ENCODE measurements at places on chromosomes 6 and 20.

- DNase-seq: no peak
Measured at GRCh38 chr20:48601798-48602197, 226.0 kb downstream of the PREX1 start.

- no peak for DNase-seq
Measured at GRCh38 chr6:73802366-73802765, 106.4 kb downstream of the CD109 start.

GRCh38 chr20:50528129-50528528 lies 17.9 kb downstream of the PTPN1 start:
- no peak for DNase-seq

DNA sequence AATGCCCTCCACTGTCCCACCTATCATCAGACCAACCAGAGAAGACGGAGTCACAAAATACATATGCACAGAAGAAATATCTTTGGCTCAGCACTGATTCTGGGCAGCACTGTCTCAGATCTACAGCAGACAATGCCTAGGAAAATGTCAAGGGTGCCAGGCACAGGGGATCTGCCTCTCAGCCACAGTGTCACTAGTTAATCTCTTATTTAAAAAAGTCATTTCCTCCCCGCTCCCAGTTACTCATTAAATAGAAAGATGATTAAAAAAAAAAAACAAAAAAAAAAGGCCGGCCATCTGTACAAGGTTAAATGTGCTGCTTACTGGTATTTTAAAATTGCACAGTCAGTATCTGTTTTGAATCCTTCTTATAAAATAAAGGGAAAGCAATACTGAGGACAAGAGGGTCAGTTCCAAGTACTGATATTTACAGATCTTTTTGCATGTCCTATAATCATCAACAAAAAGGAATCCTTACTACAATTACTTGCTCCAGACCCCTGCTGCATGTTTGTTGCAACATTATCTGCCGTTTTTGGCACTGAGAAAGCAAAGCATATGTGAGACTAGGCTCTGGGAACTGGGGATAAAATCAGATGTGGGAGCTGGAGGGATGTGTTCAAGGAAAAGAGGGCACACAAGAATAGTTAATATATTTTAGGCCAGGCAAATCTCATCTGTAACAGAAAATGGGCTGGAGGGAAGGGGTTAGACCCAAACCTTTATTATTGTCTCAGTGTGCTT lies 299.3 kb downstream of the KIF16B start:
- DNase-seq: no peak

DNA sequence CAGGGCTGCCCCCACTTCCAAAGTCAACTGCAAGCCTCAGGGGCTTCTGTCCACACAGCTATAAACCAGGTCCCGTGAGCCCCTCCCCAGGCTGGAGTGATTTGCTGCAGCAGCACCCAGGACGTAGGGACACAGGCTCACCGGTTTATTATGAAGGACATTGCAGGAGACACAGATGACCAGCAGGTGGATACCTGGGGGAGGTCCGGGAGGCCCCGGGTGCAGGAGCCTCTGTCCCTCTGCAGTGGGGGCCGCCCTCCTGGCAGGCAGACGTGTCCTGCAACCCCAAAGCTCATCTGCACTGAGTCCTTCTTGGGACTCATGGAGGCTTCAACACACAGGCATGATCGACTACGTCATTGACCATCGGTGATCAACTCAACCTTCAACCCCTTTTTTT lies 14.5 kb upstream of the NTSR1 start:
- no peak for DNase-seq

GRCh38 chr6:56278171-56278591 lies 30.8 kb upstream of the COL21A1 start:
- DNase-seq: no peak

DNA sequence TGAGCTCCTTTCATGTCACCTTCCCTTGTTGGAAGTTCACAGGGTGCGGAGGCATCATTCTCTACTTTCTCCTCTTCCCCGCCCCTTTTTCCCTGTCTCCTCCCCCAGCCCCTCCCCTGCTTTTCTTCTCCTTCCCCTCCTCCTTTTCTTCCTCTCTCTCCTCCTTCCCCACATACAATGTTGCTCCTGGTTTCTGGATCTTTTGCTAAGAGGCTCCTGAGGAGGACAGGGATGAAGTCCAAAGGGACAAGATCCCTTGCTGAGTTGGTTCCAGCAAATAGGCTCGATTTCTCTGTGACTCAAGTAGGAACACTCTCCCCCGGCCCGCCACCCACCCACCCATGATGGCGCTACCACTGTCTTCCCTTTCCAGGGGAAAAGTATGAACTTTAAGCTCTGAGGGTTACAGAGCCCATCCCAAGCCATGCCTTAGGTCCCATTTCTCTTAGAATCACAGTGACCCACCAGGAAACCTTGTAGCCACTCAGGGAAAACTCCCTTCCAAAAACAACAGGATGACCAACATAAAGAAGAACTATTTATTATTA lies 852 bp upstream of the TFEB start:
- DNase-seq: no peak

- DNase-seq: no peak
Measured at GRCh38 chr6:139967497-139967896, 593.0 kb upstream of the CITED2 start.

GRCh38 chr20:21981179-21981578 lies 275.7 kb downstream of the PAX1 start:
- DNase-seq: no peak

DNA sequence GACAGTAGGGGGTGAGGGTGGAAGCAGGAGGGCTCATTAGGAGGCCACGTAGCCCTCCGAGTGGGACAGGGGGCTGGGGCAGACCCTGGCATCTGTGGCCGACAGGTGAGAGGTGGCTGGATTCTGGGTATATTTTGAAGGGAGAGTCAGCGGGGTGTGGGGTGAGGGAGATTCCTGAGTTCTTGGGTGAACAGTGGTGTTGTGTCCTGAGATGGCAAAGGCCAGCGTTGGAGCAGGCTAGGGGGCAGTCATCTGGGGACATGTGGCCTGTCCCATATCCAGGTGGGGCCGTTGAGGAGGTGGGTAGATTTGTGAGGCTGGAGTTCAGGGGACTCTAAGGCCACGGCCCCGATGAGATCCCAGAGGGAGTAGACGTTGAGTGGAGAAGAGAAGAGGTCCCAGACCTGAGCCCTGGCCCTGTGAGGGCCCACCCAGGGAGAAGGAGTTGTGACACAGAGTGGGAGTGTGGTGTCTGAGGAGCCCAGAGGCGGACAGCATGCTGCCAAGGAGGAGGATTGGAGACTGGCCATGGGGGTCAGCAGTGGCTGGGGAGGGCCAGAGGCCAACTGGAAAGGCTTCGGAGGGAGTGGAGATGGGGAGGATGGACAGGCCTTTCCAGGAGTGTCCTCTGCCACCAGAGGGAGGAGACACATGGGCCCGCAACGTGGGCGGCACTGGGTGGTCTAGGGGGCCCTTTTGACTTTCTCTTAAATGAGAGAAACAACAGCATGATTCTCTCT lies 19.6 kb downstream of the PACSIN1 start:
- DNase-seq: no peak

DNA sequence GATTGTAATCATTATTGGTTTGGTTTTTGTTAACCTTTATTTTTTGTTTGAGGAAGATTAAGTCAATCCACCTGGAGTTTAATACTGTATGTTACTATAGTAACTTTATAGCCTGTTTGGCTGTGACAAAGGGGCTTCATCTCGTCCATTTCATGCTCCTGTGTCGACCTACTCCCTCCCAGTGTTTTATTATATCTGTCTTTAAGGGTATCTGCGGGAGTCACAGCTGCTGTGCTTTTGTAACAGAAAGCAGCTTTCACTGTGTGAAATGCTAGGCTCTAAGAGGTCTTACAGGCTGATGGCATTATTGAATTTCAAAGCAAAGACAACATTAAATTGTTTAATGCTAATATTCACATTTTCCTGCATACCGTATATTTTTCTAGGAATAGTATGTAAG lies 698.0 kb upstream of the POU3F2 start:
- no peak for DNase-seq

GRCh38 chr6:1949538-1949937 lies 295.9 kb downstream of the GMDS start:
- DNase-seq: no peak

GRCh38 chr6:155077331-155077730 lies 82.2 kb downstream of the TIAM2 start:
- DNase-seq: no peak

DNA sequence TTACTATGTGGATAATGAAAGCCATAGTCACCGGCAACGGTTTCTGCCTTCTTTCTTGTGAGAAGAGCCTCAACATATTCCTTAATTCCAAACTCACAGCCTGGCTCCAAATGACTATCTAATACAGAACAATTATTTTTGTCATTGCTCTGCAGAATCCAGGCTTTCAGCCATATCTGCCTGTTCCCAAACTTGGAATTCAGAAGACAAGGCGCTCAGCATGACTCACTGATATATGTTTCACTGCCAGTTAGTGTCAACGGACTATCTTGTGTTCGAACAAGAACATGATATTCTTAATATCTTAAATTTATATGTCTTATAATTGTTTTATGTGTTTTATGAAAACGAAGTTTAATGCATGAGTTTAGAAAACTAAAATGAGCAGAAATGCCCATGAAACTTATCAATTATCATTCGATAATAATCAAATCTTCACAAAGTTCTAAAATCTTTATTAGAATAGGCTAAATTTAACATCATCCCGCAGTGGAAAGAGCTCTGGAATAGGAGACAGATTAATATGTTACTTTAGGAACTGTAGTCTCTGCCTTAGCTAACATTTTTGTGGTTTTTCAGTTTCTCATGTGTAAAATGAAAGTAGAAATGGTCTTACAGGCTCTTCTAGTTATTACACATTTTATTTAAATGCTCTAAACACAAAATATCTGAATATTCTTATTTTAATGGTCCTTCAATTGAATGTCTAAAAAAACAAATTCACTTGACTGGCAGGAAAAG lies 669.3 kb upstream of the GJE1 start:
- DNase-seq: no peak

DNA sequence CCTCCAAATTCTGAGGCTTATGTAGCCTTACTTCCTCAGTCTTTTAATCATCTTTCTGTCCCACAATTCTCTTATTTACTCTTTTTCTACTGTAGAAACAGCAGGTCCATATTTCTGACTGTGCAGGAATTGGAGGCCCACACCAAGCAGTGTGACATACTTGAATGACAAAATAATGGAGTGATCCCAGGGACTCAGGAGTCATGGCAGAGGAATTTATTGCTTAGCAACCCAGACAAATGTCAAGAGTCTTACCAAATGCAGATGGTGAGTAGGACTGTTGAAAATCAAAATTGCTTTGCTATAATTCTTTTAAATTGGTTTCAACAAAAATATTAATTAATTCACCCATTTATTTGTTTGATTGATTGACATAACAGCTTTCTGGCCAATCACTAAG lies 59.9 kb downstream of the HTR1B start:
- no peak for DNase-seq

DNA sequence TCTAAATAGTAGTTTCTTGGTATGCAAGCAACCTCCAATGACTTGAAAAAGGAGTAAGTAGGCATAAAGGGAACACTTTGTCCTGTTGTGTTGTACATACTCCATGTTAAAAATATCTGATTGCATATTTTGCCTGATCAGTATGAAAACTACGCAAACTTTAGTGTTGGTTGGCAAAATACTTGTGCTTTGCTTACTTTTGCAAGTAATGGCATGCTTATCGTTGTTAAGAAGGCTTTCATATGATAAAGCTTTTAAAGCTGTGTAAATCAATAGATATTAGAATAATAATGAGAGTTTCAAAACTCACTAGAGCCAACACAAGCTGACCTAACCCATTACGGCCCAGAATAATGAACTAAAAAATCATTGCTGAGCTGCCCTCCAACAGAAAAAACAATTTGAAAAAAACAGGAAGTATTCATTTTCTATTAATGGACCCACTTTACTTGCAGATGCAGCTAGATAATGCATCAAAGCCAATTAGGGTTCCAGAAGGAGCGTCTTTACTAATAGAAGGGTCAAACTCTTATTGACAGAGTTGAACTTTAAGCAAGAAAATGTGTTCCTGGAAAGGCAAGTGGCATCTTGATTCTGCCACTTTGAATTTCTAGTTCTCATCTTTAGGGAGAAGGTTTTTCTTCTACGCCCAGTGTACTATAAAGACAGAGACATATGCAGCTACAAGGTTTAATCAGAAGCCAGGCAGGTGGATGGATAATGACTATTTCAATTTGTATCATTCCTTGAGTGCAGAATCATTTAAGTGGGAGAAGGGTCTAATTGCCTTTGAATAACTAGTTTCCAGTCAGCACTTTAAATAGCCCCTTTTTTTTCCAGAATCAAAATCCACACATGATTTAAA lies 82.2 kb downstream of the SNAP25 start:
- DNase-seq: no peak

DNA sequence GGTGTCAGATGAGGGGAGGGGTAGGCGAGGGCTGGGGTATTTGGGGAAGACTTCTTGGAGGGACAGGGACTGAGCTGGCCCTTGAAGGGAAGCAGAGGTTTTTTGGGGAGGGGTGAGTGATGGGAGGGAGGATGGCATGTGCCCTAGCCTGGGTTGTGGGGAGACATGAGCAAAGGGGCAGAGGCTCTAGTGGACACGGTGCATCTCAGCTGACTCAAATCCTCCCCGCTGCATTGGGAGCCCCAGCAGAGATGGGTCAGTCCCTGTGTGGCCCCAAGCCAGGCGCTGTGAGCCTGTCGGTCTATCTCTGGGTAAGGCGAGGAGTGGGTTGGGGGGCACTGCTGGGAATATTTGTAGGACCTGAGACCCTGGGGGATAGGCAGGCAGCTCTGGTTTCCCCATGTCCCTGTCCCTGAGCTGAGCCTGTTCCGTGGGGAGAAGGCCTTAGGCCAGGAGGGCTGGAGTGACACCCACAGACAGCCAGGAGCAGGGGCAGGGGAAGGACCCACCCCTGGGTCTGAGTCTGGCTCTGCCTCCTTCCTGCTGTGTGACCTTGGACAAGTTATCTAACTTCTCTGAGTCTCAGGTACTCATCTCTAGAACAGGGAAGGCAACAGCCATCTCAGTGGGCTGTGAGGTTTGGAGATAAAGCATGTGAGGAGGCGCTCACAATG lies 36.0 kb downstream of the SPDEF start:
- no peak for DNase-seq

GRCh38 chr6:119331663-119332286 lies 17.8 kb downstream of the MAN1A1 start:
- no peak for DNase-seq

DNA sequence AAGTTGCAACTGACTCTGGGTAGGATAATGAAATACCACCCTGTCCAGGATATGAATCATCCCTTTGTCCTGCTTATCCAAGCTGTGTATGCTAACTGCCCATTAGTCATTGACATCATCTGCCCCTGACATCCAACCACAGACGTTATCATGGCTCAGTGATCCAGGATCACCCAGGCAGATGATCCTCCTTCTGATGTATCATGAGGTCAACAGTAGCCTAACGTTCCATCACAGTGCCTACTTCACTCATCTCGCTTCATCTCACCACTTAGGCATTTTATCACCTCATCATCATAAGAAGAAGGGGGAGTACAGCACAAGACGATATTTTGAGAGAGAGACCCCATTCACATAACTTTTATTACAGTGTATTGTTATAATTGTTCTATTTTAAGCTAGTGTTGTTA lies 13.4 kb upstream of the BTN3A2 start:
- DNase-seq: no peak

DNA sequence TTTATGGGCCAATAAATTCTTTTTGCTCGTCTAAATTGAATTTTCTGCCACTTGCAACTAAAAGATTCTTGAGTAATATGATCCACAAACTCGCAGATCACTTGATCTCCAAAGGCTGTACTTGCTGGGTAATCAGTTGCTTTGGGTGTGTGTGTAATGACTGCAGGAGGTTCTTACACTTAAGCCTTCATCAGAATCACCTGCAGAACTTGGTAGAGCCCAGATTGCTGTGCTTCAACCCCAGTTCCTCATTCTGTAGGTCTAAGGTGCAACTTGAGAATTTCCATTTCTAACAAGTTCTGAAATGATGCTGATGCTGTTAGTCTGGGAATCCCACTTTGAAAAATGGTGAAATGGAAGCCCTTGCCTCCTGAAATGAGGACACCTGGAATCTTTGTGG lies 12.9 kb upstream of the FKBP1A start:
- no peak for DNase-seq
